Stimulated activated CD8-positive, alpha-beta memory T cell treated with anti-CD3 and anti-CD28 coated beads, Interleukin-4, amount 100 ng/mL, for 1 hour (primary cell): ENCODE measurements at places on chromosomes 12 and 14.

DNA sequence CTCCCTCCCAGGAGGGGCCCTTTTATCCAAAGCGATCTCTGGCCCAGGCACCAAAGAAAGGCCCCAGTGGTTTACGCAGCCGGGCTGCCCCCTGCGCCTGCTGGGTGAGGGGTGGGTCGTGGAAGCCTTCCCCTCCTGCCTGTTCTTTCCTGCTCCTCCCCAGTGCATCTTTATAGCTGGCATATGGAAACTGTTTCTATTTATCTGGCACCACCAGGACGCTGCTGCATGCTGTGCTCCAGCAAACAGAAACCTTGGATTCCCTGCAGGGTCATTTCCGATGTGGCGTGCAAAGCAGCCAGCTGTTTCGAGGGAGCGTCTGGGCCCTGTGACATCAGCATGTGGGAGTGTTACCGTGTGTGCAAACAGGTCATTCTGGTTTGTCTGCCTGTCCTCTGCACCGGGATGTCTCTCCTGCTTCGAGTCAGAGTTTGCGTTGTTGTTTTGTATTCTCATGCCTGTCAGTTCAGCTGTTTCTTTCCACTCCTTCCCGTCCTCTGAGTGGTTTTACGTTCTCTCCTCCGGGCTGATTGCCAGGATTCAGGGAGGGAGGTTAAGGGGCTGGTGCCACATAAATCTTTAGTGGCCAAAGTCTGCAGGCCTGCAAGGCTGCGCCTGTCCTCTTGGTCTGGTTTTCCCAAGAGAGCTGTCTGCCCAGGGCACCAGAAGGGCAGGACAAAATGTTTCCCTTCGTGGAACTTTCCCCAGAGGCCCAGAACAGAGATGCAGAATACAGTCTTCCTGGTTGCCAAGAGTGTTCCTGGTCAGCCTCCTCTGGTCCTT is 24.6 kb downstream of the TPCN1 start:
- no peak for DNase-seq

DNA sequence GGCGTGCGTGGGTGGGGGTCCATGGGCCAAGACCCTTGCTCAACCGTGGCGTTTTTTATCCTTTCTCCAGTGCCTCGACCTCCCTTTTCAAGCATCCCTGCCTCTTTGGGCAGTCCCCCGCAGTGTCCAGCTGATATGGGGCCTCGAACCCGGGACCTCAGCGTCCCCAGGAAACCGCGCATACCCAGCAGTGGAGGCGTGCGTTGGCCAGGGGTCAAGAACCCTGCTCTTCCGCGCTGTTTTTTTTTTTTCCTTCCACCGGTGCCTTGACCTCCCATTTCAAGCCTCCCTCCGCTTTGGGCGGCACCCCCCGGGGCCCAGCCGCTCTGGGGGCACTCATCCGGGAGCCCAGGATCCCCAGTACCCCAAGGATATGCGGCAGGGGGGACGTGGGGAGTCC is 325.8 kb downstream of the ALG10 start:
- no peak for DNase-seq

DNA sequence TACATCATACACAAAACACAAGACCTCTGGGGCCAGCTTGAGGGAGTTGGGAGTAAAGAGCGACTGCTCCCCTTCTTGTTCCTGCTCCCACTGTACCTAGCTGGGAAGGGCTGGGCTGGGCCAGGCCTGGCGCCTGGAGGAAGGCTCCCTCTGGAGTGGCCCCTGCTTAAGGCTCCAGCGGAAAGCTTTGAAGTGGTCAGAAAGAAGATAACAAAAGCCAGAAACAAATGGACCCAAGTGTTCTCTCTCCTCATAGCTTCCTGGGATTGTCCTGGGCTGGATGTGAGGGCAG is 25.3 kb downstream of the PRPF40B start:
- no peak for DNase-seq

- DNase-seq = no peak
Observed at GRCh38 chr14:81285245-81285644, 64.5 kb upstream of the GTF2A1 start.

GRCh38 chr14:70856851-70857495 is 47.7 kb upstream of the MAP3K9 start:
- DNase-seq = no peak

GRCh38 chr14:65425885-65426284 is 13.4 kb downstream of the FUT8 start:
- no peak for DNase-seq
